ENCODE measurements at places on chromosomes 12 and 14.

- DNase-seq, result no peak
Measured at GRCh38 chr14:81211844-81212243, 8.9 kb downstream of the GTF2A1 start.

DNA sequence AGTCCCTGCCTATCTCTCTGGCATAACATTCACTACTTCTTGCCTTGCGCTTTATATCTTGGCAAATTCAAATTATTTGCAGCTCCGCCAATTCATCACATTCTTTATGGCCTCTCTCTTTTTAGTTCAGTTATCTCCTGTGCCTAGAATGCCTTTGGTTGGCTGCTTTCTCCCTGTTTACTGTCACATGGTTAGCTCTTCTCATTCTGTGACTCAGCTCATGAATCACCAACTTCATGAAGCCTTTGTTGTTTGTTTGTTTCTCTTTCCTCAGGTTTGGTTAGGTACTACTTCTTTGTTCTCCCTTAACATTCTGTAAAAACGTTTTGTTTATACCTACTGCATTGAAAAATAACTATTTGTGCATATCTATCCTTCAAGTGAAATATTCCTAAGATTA, 376.5 kb upstream of the GARIN6 start:
- peak; percentile 8 for DNase-seq

- no peak for DNase-seq
Measured at GRCh38 chr12:94157981-94158411, 9.6 kb downstream of the PLXNC1 start.

GRCh38 chr12:125402874-125403789, 337.9 kb downstream of the AACS start:
- no peak for DNase-seq

DNA sequence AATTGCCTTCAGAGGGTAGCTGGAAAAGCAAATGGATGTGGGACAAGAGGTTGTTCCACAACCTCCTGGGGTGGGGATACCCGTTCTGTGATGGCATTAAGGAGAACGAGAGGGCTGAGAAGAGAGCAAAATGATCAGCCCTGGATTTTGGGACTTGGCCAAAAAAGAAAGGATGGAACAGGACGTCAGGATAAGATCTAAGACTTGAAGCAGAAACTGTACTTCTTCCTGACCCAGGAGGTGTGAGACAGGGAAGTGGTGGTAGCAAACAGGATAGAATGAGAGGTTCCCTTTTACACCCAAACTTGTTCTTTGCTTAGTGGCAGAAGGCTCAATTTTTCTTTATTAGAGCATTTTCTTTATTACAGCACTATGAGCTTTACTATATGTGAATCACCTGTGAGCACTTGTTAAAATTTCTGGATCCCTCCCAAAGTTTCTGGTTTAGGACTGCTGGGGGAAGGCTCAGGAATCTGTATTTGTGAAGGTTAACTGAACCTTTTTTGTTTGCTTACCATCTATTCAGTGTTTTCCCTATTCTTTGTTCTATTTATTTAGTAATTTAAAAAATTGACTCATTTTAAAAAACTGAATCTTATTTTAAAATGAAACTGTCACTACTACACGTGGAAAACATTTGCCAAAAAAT, 59.2 kb downstream of the ERC1 start:
- no peak for DNase-seq

DNA sequence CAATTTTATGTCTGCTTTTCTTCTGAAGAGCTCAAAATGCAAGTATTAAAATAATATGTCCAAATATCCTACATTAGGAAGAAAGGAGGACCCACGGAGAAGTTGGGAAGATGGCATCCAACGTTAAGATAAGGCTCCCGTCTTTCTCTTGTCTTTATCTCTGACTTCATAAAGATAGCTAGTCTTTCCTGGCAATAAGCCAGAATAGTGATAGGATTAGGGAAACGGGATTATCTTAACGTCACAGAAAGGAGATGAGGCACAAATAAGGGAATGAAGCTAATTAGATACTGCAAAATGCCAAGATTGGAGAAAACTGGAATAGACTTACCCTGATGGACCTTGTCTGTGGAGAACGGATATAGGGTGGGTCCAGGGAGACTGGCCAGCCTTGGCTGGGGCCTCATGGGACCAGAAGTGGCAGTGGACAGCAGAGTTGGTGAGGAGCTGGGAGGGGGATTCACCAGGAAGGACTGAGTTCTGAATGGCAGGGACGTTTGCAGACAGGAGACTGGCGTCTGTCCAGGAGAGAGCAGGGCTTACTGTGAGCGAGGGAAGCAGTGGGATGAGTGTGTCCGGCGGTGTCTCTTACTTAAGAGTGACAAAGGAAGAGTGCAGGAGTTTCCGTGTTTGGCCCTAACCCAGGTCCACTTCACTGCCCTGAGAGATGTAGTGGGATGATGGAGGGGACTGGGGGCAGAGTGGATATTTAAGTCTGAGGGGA, 119.9 kb downstream of the CACNA1C start:
- DNase-seq, result no peak

GRCh38 chr14:73258845-73259611, 21.7 kb downstream of the PAPLN start:
- DNase-seq, result no peak

DNA sequence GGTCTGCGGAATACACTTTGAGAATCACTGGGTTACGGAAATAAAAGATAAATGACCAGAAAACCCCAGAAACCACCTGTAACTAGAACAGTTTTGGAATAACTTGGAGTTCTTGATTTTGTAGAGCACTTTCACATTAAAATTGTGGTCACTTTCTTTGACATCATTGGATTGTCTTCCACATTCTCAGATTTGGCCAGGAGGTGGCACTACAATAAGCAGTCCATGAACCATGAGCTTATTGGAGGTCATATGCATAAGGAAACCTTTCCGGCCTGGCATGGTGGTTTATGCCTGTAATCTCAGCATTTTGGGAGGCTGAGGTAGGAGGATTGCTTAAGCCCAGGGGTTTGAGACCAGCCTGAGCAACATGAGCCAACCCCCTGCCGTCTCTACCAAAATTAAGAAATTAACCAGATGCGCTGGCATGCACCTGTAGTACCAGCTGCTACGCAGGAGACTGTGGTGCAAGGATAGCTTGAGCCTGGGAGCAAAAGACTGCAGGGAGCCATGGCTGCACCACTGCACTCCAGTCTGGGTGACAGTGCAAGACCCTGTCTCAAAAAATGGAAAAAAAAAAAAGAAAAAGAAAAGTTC, 107.7 kb upstream of the CAND1 start:
- DNase-seq, result peak; percentile 12

- DNase-seq, result no peak
Measured at GRCh38 chr12:89075880-89076540, 276.3 kb downstream of the DUSP6 start.

GRCh38 chr14:76958980-76959710, 69.4 kb downstream of the IRF2BPL start:
- DNase-seq, result peak; percentile 89

GRCh38 chr12:93591137-93591868, 18.8 kb downstream of the SOCS2 start:
- DNase-seq, result peak; percentile 87

DNA sequence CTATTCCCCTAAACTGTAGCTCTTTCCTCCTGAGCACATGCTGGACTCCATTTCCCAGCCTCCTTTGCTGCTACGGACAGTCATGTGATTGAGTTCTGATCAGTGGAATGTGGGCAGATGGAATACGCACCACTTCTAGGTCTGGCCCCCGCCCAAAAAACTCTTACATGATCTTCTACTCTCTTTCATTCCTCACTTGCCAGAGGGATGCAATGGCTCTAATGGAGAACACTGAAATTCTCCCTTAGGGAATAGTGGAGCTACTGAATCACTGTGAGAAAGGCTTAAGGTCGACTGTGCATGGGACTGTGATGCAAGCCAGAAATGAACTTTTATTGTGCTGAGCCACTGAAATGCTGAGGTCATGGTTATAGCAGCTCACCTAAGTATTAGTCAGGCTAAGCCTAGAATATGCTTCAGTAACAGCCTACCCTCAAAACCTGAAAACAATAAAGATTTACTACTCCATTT, 13.0 kb upstream of the TMED2 start:
- DNase-seq, result peak; percentile 59

- peak; percentile 48 for DNase-seq
Measured at GRCh38 chr12:11500188-11500860, 105.0 kb upstream of the PRB2 start.

DNA sequence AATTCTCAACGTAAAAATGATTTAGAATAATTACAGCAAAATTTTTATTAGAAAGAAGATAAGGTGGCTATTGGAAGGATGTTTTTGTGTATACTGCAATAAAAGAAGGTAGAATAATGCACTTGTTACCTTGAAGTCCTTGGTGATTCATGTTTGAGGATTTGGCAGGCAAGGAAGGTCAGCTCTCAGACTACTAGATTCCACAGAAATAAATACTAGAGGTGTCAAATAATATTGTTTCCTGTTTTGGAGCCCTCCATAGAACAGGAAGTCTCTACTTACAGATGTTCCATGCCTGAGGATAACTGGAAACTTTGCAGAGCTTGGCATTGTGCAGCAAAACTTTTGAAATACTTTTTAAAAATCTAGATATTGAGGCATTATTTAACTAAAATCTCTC, 284.3 kb upstream of the SYT1 start:
- no peak for DNase-seq

DNA sequence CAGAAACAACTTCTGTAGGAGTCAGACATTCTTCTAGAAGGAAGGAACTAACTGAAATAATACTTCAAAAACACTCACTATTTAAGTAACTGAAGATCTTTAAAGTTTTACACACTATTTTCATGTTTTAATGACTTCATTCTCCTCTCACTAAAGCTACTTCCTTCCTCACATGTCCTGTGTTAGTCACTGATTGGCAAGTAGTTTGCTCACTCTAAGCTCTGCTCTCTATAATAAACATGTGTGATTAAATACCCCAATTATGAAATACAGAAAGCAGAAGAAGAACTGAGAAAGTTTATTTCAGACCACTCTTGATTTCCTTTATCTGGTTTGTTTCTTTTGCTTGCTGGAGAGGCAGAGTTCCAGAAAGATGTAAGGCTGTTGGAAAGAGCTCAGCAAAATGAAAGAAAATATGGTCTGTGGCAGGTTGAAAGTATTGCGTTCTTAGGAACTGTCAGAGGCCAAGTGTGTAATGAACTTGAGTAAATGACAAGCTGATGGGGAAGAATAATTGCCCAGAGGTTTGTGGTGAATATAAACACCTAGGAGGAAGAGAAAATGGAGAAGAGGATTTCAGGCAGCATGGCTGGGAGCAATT, 522.0 kb upstream of the SEL1L start:
- DNase-seq, result no peak

- DNase-seq, result no peak
Measured at GRCh38 chr12:43669373-43669772, 89.2 kb downstream of the PUS7L start.

GRCh38 chr12:65728848-65729793, 95.2 kb upstream of the HMGA2 start:
- peak; percentile 17 for DNase-seq

DNA sequence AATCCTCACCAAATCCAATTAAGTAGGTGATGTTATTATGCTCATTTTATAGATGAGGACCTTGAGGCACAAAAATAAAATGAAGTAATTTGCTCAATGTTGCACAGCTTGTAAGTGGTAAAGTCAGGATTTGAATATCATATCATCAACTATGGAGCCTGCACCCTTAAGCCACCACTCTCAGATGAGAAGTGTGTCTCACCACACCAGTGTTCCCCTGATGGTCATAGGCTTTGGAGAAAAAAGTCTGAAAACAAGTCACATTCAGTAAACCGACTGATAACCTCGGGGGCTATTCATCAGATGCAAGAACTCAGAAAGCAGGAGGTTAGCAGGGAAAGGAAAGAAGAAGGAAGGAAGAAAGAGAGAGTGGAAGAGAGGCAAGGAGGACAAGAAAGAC, 2.8 kb downstream of the TSHR start:
- DNase-seq, result no peak

- peak; percentile 97 for DNase-seq
Measured at GRCh38 chr14:77303417-77304156, 17.1 kb downstream of the POMT2 start.

DNA sequence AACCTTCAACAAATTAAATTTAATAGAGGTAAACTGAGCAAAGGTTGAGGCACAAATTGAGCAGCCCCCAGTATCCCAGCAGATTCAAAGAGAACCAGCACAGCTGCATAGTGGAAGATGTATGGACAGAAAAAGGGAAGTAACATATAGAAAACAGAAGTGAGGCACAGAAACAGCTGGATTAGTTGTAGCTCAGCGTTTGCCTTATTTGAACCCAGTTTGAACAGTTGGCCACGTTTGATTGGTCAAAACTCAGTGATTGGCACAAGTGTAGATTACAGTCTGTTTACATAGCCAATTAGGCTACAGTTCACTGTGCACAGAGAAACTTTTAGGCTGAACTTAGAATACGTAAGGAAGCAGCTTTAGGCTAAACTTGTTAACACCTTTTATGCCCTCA, 315.5 kb downstream of the RMST start:
- no peak for DNase-seq

DNA sequence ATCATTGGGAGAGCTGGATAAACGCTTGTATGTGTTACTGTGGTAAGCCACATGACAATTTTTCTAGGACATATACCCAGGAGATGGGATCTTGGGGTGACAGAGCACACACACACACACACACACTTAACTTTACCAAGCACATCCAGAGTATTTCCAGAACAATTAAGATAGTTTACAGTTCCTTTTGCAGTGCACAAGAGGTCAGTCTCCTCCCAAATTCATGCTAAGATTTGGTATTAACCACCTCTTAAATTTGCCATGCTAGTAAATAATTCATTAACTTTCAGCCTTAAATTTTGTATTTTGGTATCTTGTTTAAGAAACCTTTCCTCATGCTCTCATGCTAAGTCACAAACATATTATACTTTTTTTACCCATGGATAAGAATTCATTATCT, 33.9 kb upstream of the LIMA1 start:
- DNase-seq, result no peak

- no peak for DNase-seq
Measured at GRCh38 chr14:98877065-98877464, 394.9 kb downstream of the BCL11B start.

DNA sequence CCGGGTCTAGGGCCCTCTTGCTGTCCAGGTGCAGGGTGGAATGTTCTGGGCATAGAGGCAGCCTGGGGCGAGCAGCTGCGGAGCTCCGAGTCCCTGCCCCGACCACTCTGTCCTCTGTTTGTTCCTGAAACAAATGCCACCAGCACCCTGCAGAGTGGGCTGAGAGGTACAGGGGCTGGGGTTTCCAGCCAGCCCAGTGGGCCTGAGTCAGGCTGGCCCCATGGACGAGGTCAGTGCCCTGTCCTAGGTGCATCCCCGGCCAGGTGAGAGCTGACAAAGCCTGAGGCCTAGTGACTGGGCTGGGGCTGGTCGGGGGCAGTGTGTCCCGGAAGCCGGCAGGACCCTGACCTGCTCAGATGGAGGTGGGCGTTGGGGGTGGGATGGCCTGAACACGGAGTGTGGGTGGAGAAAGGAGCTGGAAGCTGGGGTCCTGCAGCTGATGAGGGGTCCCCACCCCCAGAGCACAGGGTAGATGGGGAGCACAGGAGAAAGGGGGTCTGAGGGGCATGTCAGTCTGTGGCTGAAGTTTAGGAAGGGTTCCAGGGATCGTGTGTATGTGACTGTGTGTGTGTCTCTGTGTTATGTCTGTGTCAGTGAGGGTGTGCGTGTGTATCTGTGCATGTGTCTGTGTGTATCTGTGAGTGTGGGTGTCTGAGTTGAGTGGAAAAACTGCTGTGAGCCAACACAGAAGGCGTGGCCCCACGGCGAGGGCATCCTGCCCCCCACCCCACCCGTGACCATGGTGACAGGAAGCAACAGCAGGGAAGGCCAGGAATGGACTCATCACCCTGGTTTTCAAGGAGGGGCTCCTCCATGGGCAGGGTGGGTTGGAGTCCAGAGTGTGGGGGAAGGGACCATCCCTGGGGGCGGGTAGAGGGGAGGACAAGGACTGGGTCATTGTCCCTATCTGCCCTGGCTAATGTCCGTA, 2.4 kb upstream of the CRIP1 start:
- no peak for DNase-seq
